Effector memory CD4-positive, alpha-beta T cell (primary cell): ENCODE measurements at places on chromosomes 1 and 21.

DNA sequence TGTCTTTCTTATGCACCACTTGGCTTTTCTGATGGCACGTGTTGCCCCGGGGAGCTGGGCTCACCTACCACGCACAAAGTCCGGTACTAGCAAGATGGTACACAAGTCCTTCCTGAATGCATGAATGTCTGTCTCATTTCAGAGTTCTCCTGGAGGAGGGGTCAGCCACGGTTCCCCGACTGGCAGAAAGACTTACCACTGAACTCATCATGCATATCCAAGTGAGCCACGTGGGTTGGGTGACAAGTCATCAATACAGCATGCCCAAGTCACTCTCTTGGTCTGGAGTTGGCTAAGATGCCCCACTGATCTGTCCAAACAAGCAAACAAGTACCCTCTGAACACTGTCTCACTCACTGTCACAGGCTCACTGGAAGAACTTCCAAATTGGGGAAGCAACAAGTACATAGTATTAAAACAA lies 28.6 kb upstream of the MX1 start:
- DNase-seq: no peak

GRCh38 chr1:2310332-2311183 lies 80.8 kb downstream of the MORN1 start:
- no peak for DNase-seq

- DNase-seq: no peak
These were observed 106.0 kb downstream of the TPTE start for GRCh38 chr21:10627316-10627863.

GRCh38 chr21:33121715-33122475 lies 52.0 kb downstream of the OLIG1 start:
- DNase-seq: no peak

GRCh38 chr1:228206582-228207351 lies 1.1 kb upstream of the OBSCN start:
- no peak for DNase-seq

GRCh38 chr1:205041001-205041715 lies 1.9 kb upstream of the CNTN2 start:
- DNase-seq: no peak

GRCh38 chr1:155285631-155286044 lies 8.4 kb downstream of the HCN3 start:
- no peak for DNase-seq

- DNase-seq: no peak
These were observed 88.9 kb downstream of the COL24A1 start for GRCh38 chr1:86067626-86068025.

DNA sequence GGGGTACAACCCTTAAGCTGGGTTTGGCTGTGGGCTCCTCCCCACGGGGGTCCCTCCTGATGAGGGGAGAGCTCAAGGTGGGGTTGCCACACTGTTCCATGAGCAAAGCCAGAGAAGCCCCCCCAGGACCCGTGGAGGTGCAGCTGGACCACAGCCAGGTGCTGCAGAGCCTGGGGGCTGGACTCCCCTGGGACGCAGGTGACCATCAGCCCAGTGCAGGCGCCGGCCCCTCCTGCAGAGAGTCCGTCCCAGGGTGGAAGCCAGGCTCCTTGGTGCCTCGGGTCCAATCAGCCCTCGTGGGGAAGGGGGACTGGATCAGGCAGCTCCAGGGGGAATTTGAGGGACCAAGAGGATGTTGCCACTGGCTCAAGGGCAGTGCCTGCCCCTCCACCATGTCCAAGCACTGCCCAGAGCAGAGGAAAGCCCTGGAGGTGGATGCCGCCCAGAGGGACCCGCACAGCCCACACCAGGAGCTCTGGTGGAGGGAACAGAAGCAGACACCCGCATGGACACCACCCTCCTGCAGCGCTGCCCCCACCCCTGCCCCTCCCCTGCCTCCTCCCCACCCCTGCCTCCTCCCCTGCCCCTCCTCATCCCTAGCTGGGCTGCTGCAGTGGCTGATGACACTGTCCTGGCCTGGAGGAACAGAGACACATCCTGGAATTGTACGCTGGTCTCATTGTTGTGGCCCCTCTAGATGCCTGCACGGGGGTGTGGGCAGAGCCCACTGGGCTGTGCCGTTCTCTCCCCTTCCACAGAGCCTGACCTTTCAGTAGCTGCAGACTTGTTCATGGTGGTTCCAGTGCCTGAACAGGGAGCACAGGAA lies 30.8 kb upstream of the COL18A1 start:
- DNase-seq: no peak

DNA sequence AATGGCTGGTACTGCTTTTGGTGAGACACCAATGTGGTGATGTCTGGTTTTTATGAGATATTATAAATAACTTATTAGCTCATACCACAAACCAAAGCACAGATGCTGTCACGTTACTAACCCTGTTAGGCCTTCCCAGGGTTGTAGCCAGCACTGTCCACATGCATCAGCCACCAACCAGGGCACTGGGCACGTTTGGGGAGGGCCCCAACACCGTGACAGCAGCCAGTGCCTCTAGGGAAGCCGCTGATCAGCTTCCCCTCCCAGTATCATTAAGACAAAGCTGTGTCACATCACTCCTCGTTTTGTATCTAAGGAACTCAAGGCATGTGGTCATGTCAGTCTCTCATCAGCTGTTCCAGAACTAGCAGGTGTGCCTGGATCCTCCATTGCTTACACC lies 13.9 kb downstream of the URB1 start:
- no peak for DNase-seq

GRCh38 chr1:203462143-203462542 lies 13.5 kb upstream of the PRELP start:
- no peak for DNase-seq
